Activated CD4-positive, alpha-beta T cell treated with anti-CD3 and anti-CD28 coated beads, Interleukin-2, amount 10 ng/mL, durations not matched to agents 7 days and 5 days (primary cell): ENCODE measurements at places on chromosomes 2 and 18.

DNA sequence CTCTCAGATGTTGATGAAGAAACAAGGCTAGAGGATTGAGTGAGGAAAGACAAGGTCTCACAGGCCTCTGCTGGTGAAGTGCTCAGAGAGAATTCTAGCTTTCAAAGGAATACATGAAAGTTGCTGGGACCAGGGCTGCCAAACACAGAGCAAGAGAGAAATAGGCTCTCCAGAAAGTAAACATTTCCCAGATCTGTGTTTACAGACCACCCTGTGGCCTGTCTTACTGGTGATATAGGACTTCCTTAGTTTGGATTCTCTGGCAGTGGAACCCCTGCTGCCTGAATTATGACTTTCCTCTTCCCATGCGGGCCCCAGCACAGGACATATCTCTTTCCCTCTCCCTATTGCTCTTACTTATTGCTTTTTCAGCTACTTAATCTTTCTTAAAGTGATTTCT, 64.5 kb downstream of the TACR1 start:
- no peak for DNase-seq

GRCh38 chr2:27203741-27204140, 8.1 kb upstream of the ATRAID start:
- DNase-seq = no peak

GRCh38 chr2:86352727-86353221, 15.3 kb upstream of the REEP1 start:
- no peak for DNase-seq

GRCh38 chr2:69011611-69012157, 1.3 kb upstream of the ANTXR1 start:
- DNase-seq = no peak

GRCh38 chr2:138090330-138090729, 126.1 kb downstream of the HNMT start:
- no peak for DNase-seq

DNA sequence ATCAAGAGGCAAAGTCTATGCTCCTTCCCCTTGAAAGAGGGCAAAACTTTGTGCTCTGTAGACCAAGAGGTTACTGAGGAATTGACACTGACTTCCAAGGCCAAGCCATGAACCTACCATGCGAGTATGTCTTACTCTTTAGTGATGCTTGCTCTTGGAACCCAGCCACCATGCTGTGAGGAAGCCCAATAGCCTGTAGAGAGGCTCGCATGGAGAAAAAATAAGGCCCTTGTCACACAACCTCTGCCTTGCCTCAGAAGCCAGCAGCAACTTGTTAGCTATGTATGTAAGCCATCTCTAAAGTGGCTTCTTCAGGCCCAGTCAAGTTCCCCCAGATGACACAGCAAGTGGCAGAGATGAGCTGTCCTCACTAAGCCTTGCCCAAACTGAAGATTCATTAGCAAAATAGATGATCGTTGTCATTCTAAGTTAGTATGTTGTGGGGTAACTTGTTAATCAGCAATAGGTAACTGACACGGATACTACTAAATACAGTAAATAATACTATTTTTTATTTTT, 66.1 kb upstream of the RGPD5 start:
- DNase-seq = no peak

DNA sequence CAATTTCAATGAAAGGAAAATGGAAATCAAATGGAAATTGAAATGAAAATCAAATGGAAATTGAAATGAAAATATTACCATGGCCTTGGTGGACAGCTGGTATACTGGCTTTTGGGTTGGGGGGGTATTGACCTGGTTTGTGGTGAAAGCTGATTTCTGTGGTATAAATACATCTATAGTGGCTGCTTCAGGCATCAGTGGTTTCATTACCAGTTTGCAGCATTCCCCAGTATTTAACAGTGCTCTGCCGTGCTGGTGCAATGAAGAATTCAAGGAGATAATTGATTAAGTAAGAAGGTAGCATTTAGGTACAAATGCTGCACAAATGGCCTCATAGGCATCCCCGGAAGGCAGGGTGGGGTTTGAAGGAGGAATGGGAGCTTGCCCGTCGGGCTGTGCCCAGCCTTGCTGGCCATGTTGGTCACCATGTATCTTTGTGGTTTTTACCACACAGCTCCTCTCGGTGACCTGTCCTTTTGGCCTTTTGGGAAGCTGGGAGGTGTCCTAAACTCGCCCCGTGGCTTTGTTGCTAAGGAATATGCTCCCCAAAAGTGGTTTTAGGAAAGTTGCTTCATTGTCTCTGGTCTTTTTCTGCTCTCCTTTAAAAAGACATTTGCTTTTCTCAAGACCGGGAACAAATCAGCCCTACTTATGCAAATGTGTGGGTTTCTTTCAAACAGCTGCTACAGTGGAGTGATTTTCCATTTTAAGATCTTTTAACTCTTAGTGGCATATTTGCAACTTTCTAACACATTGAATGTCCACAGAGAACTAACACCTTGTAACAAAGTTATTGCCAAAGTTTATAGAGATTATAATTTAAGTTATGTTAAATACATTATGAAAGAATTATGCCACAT, 28.6 kb downstream of the SNTG2 start:
- no peak for DNase-seq

DNA sequence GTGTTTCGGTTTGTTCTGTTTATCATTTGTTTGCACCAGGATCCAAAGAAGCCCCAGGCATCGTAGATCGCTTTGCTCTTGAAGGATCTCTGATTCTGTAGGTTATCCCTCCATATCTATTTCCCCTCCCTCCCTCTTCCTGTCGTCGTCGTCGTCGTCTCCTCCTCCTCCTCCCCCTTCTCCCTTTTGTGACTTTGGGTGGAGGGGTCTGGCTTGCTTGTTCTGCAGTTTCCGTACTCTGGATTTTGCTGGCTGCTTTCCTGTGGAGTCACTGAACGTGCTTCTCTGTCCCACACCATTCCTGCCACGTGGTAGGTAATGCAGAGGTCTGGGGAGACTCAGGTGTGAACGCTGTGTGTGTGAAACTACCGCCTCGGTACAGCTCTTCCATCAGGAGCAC, 225.0 kb downstream of the LDLRAD4 start:
- DNase-seq = no peak

GRCh38 chr2:88693911-88694414, 2.5 kb downstream of the RPIA start:
- DNase-seq = no peak

DNA sequence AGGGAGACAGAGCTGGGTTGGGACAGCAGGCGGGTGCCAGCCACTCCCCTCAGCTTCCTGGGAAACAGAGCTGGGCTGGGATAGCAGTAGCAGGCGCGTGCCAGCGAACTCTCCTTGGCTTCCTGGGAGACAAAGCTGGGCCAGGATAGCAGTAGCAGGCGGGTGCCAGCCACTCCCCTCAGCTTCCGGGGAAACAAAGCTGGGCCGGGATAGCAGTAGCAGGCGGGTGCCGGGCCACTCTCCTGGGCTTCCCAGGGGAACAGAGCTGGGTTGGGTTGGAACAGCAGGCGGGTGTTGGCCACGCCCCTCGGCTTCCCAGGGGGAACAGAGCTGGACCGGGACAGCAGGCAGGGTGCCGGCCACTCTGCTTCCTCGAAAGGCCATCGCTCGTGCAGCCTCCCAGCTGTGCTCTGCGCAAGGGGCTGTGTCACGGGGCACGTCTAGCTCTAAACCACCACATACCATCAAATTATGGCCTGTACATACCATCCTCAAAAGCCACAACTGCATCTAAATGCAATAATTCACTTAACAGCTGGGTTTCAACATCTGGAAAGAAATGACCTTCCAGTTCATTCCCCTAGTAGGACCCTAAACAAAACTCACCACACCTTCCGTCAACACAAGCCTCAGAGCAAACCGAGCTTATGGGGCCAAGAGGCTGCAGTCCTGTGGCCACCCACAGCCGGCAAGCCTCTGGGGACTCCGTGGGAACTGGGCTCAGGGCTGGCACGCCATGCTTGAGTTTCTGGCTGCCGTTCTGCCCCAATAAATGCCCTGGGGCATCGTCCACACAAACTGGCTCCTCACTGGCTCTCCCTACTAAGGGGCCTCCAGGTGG, 228.3 kb downstream of the TWIST2 start:
- no peak for DNase-seq

DNA sequence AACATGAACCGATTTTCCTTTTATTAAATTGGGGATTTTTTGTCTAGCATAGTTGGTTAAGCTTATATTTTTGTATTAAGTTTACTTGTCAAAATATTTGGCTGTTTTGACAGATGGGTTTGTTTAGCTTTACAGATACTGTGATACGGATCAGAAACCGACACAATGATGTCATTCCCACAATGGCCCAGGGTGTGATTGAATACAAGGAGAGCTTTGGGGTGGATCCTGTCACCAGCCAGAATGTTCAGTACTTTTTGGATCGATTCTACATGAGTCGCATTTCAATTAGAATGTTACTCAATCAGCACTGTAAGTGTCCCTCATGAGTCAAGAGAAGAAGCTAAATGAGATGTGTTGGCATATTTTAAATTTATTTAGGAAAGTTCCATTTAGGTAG, 8.5 kb downstream of the PDK1 start:
- DNase-seq = no peak

DNA sequence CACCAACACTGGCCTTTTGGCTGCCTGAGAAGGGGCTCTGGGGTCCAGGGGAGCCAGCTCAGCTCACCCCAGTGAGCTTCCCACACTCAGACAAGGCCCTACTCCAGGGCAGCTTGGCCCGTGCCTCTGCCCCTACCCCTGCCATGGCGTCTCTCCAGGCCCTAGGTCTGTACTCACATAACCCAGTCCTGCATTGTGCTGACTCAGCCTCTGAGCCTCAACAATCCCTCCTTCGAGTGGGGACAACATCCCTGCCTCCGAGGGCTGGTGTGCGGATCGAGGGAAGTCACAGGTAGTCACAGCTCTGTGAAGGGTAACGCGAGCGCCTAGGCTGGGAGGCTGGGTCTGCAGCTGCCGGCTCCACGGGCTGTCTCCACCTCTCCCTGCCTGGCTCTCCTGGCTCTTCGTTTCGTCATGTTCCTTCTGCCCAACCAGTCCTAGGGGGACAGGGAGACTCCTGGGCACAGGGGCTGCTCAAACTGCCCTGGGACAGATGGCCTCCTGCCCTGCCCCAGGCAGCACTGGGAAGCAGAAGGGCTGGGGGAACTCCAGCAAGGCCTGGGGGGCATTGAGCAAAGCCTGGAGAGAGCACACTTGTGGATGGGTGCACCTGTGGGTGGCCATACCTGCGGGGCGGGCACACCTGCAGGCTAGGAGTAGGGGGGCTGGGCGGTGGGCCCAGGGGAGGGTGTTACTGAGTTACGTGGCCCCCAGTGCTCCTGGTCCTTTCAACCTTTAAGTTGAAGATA, 74.6 kb downstream of the RRM2 start:
- DNase-seq = no peak

DNA sequence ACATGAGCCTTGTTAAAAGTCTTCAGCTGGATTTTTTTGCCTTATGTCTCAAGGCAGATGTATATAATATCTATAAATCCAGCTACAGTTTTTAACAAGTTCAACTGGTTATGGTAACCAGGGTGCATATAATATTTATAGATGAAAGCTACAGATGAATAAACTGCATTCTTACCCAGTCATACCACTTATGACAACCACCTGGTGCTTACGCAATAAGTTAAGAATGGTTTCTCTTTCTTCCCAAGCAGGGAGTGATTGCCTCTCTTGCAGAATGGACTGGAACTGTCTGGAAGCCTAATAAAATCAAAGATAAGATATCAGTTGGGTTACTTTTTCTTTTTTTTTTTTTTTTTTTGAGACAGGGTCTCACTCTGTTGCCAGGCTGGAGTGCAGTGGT, 19.6 kb downstream of the DHX57 start:
- no peak for DNase-seq

GRCh38 chr2:109087055-109087663, 41.8 kb upstream of the SH3RF3 start:
- DNase-seq = no peak

GRCh38 chr2:134932864-134933526, 14.4 kb downstream of the CCNT2 start:
- no peak for DNase-seq

- no peak for DNase-seq
Observed at GRCh38 chr2:189144700-189145211, 34.8 kb downstream of the COL5A2 start.

- DNase-seq = no peak
Observed at GRCh38 chr2:152534460-152535135, 182.7 kb downstream of the PRPF40A start.

GRCh38 chr2:62142054-62142453, 53.9 kb upstream of the B3GNT2 start:
- DNase-seq = no peak

GRCh38 chr2:183996825-183997793, 601.2 kb upstream of the ZNF804A start:
- DNase-seq = no peak

DNA sequence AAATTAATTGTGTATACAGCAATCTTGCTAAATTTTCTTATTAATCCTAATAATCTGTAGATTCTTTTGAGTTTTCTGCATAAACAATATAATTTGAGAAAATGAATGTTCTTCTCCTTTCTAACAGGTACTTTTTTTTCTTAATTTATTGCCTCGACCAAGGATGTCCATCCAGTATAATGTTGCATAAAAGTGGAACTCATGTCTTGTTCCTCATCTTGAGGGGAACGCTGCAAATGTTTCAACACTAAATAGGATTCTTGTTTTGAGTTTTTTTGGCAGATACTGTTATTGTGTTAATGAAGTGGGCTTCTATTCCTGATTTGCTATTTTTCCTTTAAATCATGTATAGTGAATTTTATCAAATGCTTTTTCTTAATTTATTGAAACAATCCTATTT, 244.4 kb upstream of the REV1 start:
- no peak for DNase-seq

GRCh38 chr2:159144776-159145614, 141.5 kb downstream of the WDSUB1 start:
- no peak for DNase-seq

- DNase-seq = no peak
Observed at GRCh38 chr2:156512451-156512850, 76.3 kb downstream of the GPD2 start.

DNA sequence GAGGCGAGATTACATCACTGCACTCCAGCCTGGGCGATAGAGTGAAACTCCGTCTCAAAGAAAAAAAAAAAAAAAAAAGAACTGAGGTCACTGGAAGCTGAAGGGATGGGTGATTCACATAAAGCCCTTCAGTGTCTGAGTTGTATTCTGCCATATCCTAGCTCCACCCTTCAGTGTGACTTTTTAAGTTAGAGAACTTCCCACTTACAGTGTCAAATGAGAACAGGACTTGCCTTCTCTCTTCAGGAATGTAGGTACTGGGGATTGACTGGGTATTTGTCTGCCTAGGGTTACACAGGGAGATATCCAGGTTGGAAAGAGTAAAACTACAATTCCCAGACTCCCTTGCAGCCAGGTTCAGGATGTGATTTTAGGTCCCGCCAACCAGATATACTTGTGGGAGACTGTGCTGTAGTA, 37.9 kb downstream of the EHD3 start:
- no peak for DNase-seq

GRCh38 chr18:5646739-5647138, 102.9 kb upstream of the EPB41L3 start:
- no peak for DNase-seq

- DNase-seq = no peak
Observed at GRCh38 chr2:24076849-24077534, 866 bp upstream of the SF3B6 start.

GRCh38 chr2:157784169-157784822, 91.8 kb downstream of the ACVR1 start:
- peak; percentile 20 for DNase-seq

GRCh38 chr2:197174539-197175094, 136.0 kb downstream of the ANKRD44 start:
- DNase-seq = no peak
